AG04449 (cell line): ENCODE measurements at places on chromosomes 16 and 17.
A peak's percentile ranks its signal among the peaks of the same experiment; 100 is the strongest.

GRCh38 chr17:61495161-61495857 is 43.1 kb downstream of the TBX4 start:
- DNase-seq: no peak

DNA sequence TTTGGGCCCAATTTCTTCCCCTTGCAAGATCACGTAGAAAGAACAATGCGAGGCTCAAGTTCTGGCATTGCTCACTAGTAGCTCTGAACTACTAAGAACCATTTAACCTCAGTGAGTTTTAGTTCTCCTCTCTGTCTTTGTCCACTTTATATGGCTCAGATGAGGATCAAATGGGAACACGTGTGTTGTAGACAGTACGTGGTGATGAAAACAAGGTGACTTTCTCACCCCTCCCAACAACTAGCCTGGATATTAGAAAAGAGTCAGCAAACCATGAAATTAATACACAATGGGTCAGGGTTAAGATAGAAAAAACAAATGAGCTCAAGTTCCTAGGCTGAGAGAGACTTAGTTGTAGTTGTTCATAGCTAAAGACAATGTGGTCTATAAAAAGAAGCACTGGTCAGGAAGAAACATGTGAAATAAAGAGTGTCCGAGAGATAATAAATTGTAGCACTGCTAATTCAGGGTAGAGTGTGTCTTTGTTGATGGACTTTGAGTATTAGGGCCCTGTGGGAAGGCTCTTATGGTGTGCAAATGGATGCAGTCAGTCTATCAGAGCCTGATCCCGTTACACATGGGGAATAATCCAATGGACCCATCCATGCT is 417.0 kb downstream of the HAPSTR1 start:
- DNase-seq: no peak

DNA sequence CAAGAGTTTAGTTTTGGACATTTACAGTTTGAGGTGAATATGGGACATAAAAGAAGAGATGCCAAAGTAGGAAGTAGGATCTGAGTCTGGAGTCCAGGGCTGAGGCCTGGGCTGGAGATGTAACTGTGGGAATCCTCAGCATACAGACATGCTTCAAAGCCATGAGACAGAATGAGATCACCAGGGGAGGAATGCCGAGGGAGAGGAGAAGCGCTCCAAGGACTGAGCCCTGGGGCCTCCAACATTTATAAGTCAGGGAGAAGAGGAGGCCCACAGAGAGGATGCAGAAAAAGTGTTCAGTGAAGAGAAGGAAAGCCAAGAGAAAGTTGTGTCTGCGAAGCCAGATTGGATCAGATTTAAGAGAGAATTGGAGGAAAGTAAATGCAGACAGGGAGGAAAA is 277.5 kb upstream of the MYOCD start:
- DNase-seq: peak; percentile 62

- no peak for DNase-seq
Measured at GRCh38 chr16:65244787-65245186, 122.9 kb upstream of the CDH11 start.

GRCh38 chr16:12090151-12090530 is 113.6 kb downstream of the SNX29 start:
- no peak for DNase-seq

DNA sequence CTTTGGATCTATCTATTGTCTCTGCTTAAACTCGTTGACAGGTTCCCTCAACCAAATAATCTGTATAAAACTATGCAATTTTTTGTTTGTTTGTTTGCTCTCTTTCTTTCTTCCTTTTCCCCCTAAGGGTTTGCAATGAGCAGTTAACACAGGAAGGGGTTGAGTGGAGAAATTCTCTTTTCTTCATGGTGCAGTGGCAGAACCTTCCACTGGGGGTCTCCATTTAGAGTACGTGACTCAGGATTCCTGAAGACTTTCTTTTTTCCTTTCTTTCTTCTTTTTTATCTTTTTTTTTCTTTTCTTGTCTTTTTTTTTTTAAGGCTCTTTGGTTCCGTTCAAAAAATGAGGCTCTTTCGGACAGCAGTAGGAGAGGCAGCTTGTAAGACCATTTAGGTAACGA is 19.5 kb upstream of the RBFOX1 start:
- no peak for DNase-seq

- DNase-seq: no peak
Measured at GRCh38 chr17:37118366-37119137, 169.8 kb downstream of the AATF start.

DNA sequence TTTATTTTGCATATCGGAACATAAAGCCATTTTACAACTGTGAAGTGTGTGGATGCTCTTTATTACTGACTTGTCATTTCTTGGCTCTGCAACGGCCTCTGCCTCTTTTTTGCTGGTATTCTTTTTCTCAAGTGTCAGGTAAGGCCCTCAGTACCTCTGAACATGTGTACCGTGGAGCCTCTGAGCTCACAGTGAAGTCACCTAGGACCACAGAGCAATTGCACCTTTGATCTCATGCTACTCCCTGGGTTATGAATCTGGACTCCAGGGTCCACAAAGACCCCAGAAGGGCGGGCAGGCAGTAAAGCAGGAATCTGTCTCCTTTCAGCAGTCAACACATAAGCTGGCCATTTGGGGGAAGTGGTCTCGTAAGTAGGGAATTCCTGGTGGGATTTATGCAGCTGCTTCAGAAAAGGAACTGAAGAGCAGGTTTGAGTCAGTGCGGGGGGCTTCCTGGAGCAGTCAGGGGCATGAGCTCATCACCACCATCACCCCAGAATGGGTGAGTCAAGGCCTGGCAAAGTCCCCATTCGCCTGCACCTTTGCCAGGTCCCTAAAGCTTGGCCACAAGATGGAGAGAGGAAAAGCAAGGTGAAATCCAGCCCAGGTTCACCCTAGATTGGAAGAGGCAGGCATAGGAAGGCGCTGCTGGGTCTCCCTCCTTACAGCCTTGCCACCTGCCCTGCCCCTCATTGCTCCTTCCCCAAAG is 33.0 kb downstream of the TBX4 start:
- no peak for DNase-seq

DNA sequence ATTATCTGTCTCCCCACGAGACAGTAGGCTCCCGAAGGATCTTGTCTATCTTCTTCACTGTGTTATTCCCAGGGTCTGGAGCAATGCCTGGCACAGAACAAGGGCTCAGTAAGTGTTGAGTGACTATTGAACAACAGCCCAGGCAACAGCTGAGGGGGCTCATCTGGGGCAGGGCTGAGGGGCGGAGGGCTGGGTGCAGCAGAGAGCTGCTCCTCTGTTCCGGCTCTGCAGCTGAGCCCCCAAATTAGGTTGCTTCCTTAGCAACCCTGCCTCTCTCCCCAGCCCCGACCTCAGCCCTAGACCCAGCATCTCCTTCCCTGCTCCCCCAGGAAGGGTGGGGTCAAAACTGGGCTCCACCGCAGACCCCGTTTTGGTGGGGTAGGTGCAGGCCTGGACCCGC is 32.2 kb downstream of the ITGAE start:
- DNase-seq: no peak

DNA sequence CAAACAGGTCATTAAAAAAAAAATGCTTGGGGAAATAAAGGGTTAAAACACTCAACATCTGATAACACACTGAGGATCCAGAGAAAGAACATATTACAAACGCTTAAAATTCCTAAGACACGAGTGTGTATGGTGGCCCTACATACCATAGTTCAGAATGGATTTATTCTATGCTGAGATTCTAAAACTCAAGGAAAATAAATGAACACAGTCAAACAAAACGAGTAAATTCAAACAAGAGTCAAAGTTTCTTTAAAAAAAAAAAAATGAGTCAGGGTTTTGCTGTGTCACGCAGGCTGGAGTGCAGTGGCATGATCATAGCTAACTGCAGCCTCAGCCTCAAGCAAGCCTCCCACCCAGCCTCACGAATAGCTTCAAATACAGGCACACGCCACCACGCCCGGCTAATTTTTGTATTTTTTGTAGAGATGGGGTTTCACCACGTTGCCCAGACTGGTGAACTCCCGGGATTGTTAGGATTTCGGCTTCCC is 17.4 kb downstream of the CRK start:
- peak; percentile 70 for DNase-seq

DNA sequence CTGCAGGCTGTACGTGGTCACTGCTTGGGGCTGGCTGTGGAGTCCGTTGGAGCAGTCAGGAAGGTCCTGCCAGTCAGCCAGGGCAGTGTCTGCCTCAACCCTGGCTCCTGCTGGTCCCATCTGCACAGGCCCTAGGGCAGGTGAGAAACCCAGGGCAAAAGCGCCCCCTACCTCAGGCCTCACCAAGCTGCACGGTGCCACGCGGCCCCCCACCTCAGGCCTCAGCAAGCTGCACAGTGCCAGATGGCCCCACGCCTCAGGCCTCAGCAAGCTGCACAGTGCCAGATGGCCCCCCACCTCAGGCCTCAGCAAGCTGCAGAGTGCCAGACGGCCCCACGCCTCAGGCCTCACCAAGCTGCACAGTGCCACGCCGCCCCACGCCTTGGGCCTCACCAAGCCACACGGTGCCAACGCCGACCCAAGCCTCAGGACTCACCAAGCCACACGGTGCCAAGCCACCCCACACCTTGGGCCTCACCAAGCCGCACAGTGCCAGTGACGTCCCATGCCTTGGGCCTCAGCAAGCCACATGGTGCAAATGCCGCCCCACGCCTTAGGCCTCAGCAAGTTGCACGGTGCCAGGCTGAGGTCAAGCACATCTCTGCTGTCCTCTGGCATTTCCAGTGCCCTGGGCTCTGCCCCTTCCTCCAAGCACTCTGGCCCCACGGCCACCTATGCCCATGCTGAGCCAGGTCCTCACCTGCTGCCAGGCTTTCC is 5.5 kb downstream of the TMEM204 start:
- DNase-seq: no peak

- no peak for DNase-seq
Measured at GRCh38 chr16:6684076-6684673, 648.5 kb upstream of the RBFOX1 start.

DNA sequence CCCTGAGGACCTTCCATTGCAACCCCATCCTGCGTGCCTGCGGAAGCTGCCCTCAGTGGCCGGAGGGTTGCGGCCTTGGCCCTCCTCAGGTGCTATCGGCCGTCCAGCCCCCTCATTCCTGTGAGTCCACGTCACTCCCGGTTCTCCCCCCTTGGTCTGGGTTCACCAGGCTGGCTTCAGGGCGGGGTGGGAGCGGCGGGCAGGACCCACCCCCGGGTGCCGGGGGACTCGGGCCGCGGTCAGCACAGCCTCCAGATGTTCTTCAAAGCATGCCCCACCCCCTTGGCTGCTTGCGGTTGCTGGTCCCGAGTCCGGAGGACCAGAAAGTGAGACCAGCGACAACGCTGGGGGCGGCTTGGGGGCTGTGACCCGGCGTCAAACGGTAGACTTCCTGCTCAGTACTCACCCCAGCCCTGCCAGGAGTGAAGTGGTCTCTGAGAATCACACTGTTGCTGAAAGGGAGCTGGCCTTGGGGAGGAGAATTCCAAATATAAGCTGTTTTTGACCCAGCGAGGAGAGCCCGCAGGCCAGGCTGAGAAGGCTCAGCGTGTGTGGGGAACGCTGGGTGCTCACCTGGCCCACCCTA is 4.5 kb downstream of the ZNF469 start:
- DNase-seq: no peak

GRCh38 chr16:17930280-17930679 is 406.3 kb downstream of the NPIPA8 start:
- no peak for DNase-seq

DNA sequence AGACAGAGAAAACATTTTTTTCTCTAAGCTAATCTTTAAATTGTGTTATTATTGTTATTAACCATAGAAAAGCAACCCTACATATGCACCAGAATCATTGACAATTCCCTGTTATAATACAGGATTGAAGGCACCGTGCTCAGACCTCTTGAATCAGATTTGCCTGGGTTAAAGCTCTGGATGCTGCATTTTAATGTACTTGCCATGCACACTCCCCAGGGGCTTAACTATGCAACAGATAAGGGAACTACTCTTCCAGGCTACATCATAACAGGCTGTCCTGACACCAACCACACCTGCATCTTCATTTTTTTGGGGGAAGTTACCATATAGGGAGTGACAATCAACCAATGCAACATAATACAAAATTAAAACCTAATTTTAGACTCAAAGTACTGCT is 1187.6 kb upstream of the CDH8 start:
- no peak for DNase-seq

- DNase-seq: no peak
Measured at GRCh38 chr16:79452671-79453070, 147.9 kb downstream of the MAF start.

DNA sequence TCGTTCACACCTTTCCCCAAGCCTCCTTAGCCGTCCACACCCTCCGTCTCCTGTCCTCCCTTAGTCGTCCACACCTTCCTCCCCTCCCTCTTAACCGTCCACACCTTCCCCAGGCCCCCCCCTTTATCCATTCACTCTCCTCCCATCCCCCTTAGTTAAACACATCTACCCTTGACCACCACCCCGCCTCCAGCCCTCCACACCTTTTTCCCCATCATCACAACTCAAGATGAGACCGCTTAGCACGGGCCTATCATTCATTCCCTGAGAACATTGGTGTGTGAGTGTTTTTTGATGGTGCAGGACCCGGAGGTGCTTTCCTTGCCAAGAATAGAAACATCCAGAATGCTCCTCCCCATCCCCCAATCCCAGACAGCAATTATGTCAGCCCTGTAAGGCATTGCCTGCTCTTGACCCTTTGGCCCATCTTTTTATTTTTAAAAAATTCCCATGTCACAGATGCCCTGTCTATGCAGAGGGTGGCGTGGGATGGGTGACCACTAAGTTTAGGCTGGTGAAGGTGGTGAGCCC is 1.4 kb downstream of the TENT4B start:
- no peak for DNase-seq

DNA sequence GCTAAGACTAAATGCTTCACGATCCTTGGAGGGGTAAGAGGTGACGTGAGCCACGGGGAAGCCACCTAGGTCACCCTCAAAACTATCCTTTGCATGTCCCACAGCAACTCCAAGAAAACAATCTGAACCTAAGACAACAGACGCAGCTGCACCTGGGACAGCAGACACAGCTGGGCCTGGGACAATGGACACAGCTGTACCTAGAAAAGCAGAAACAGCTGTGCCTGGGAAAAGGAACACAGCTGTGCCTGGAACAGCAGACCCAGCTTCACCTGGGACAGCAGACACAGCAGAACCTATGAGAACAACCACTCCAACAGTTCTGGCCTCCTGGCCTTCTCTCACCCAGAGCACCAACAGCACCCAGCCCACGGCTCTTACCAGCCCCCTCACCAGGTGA is 11.7 kb upstream of the CD300LD start:
- DNase-seq: no peak

DNA sequence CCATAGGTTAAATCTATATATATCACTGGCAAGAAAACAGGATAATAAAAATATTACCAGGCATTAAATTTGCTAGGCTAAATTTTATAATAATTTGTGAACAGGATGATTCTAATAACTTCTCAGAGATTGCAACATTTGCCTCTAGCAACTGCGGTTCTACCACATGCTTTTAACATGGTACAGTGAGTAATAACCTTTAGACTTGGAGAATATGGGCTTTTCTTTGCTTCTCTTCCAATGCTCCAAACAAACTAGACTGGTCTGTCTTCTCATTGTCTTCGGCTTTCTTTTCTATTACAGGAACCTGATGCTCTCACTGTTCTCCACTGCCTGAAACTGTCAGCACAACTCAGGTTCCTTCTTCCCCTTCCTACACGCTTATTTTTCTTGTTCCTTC is 80.6 kb downstream of the CA4 start:
- no peak for DNase-seq
